ENCODE measurements at places on chromosomes 1 and 21. TPM values are rescaled to one million over a fixed set of nuclear protein-coding genes. Genes with fewer than 3 reads are reported as not detected.
A peak's percentile ranks its signal among the peaks of the same experiment; 100 is the strongest.

- DNase-seq: peak; percentile 7
- H3K27me3 ChIP-seq: 0 out of 2 replicates have a peak, but pooled peaks cover 3% of the 10 kb centered on the region
- H3K36me3 ChIP-seq: no peaks in the 10 kb centered on the region
- no peak overlapping the region for H3K4me3 ChIP-seq
- H3K27ac ChIP-seq: no peak overlapping the region
- H3K4me1 ChIP-seq: no peaks in the 10 kb centered on the region
These were observed 106.8 kb upstream of the CACHD1 start for GRCh38 chr1:64363111-64363510.

- peaks cover 25% of the 10 kb centered on the region for H3K36me3 ChIP-seq
- H3K27ac ChIP-seq: no peak overlapping the region
- no peaks in the 10 kb centered on the region for H3K4me1 ChIP-seq
- H3K4me3 ChIP-seq: no peak overlapping the region
- peak; percentile 76 for DNase-seq
- H3K27me3 ChIP-seq: no peaks in the 10 kb centered on the region
These were observed 22.8 kb upstream of the TARS2 start for GRCh38 chr1:150464422-150464826.

GRCh38 chr1:159172614-159173291 is 1.3 kb downstream of the CADM3 start:
- no peak overlapping the region for H3K4me3 ChIP-seq
- no peak for DNase-seq
- peaks cover 46% of the 10 kb centered on the region for H3K27me3 ChIP-seq
- H3K27ac ChIP-seq: no peak overlapping the region
- H3K36me3 ChIP-seq: no peaks in the 10 kb centered on the region
- no peaks in the 10 kb centered on the region for H3K4me1 ChIP-seq

DNA sequence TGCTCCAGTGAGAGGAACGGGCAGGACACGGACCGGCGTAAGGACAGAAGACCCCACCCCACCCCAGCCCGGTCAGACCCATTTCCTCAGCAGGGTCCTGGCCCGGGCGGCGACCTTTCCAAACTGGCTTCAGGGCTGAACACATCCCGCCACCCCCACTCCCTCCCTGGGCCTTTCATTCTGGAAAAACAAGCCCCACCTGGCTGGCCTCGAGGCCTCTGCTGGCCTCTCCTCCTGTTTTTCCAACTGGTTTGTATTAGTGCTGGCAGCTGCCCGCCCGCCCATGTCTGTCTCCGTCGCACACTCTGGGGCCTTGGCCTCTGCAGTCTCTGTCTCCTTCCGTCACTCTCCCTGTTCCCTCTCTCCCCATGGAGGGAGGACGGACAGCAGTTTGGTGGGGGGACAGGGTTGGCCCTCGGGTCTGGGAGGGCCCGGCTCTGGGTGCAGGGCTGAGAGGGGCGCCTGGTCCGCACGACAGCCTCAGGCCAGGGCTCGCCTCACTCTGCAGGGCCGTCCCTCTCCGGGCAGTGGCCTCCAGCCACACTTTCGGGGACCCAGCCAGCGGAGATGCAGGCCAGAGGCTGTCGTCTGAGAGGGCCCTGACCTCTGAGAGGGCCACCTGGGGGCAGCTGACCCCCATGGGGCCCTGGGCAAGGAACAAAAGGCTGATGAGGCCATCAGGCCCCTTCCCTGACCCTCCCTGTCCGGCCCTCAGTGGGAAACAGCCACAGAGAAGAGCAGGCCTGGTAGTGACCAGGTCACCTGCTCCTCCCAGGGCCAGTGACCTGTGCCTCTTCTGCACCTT is 1.5 kb upstream of the MXRA8 start:
- no peaks in the 10 kb centered on the region for H3K27me3 ChIP-seq
- H3K27ac ChIP-seq: peak overlapping the region; percentile 99
- peak; percentile 95 for DNase-seq
- H3K4me3 ChIP-seq: peak overlapping the region; percentile 94

GRCh38 chr1:226675715-226676357 is 63.2 kb downstream of the ITPKB start:
- DNase-seq: no peak
- no peaks in the 10 kb centered on the region for H3K36me3 ChIP-seq
- no peak overlapping the region for H3K27ac ChIP-seq
- no peak overlapping the region for H3K4me3 ChIP-seq
- H3K27me3 ChIP-seq: no peaks in the 10 kb centered on the region

- H3K27ac ChIP-seq: no peak overlapping the region
- 0 out of 2 replicates have a peak overlapping the region, but pooled peaks have one; percentile 72 for H3K4me3 ChIP-seq
- peaks cover 13% of the 10 kb centered on the region for H3K36me3 ChIP-seq
- H3K27me3 ChIP-seq: no peaks in the 10 kb centered on the region
- DNase-seq: no peak
These were observed 1.0 kb downstream of the PER3 start for GRCh38 chr1:7785108-7785507.

- peak overlapping the region; percentile 93 for H3K4me3 ChIP-seq
- H3K4me1 ChIP-seq: peaks cover 22% of the 10 kb centered on the region
- H3K36me3 ChIP-seq: no peaks in the 10 kb centered on the region
- peak; percentile 62 for DNase-seq
These were observed 67.2 kb downstream of the SLC35A3 start for GRCh38 chr1:100036718-100037655.

DNA sequence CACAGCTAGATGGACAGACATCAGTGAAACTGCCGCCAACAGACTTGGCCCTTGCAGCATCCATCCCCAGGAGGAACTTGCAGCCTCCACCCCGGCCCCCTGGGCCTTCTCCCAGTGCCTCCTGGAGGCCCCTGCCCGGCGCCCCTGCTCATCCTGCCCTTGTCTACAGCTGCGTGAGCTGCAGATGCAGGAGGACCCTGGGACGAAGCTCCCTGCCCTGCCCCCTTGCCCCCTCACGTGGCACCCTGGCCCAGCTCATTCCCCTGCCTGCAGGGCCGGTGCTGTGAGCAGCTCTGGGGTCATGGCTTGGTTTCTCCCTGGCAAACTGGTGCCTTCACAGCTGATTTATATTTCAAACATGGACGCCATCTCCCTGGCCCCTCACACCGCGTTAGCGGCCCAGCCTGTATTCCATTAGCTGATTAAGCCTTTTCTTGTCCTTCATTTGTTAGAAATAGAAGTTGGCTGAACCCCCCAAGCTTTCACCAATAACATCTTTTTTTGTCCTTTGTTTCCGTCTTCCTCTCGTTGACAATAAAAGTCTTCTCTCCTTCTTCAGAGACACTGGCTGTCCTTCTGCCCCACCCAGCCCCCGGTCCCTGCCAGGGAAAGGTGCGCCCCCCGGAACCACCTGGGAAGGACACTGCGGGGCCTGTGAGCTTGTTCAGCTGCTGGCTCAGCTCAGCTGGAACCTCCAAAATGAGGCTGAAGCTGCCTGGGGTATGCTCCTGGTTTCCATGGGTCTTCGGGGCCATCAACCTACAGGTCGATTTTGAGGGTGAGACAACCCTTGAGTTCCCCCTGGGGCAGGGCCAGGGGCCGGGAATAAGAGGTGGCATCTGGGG is 34.0 kb upstream of the SLC19A1 start:
- no peak overlapping the region for H3K4me3 ChIP-seq
- DNase-seq: no peak
- H3K27me3 ChIP-seq: peaks cover 12% of the 10 kb centered on the region

DNA sequence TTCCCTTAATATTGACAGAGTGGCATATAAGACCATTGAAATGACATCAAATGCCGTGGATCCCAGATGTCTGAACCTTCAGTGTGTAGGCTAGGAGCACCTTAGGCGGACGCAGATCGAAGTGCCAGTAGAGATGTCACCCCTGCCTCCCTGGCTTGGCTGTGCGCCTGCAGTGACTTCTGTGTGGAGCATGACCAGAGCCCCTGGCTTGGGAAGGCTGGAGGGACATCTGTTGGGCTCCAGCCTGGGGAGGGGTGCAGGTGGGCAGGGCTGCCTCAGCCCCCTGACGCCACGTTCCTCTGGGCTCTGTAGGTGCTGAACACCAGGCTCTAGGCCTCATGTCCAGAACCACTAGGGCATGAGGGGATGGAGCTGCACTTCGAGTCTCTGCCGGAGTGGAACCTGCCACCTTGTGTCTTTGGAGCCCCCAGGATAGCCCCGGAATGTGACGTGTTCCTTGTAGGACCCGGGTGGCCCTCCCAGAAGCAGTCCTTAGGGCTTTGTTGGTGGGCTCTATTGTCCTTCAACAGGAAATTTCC is 103.8 kb downstream of the ADARB1 start:
- no peaks in the 10 kb centered on the region for H3K27me3 ChIP-seq
- no peak overlapping the region for H3K27ac ChIP-seq
- H3K4me1 ChIP-seq: peaks cover 7% of the 10 kb centered on the region
- no peak overlapping the region for H3K4me3 ChIP-seq
- DNase-seq: no peak
- H3K36me3 ChIP-seq: peaks cover 8% of the 10 kb centered on the region

GRCh38 chr1:244047621-244048255 is 3.3 kb upstream of the ZBTB18 start:
- H3K27me3 ChIP-seq: no peaks in the 10 kb centered on the region
- H3K36me3 ChIP-seq: no peaks in the 10 kb centered on the region
- H3K27ac ChIP-seq: peak overlapping the region; percentile 79
- DNase-seq: peak; percentile 61
- H3K4me3 ChIP-seq: peak overlapping the region; percentile 83

- no peak overlapping the region for H3K27ac ChIP-seq
- H3K36me3 ChIP-seq: no peaks in the 10 kb centered on the region
- H3K4me3 ChIP-seq: no peak overlapping the region
- H3K4me1 ChIP-seq: no peaks in the 10 kb centered on the region
These were observed 494.5 kb upstream of the LRRC7 start for GRCh38 chr1:69073176-69073575.

GRCh38 chr21:28473530-28474220 is 519.0 kb downstream of the LTN1 start:
- peak; percentile 45 for DNase-seq
- H3K4me1 ChIP-seq: no peaks in the 10 kb centered on the region
- H3K4me3 ChIP-seq: no peak overlapping the region
- no peak overlapping the region for H3K27ac ChIP-seq

DNA sequence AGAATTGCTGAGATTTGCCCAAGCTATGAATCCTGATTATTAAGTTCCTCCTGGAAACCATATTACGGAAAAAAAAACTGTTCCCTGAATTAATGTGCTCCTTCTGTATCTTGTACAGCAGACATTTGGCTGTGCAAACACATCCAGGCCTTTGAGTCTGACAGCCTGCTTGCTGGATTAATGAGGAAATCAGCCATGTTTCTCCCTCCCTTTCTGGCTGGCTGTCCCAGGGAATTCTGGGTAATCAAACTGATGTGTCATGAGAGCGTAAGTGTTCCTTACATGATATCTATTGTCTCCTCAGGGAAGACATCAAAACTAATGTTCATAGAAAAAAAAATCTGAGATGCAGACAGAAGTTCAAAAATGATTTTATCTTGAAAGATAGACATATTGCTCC is 18.8 kb downstream of the PGBD5 start:
- H3K36me3 ChIP-seq: no peaks in the 10 kb centered on the region
- peak; percentile 12 for DNase-seq
- H3K27me3 ChIP-seq: peaks cover 6% of the 10 kb centered on the region
- H3K27ac ChIP-seq: no peak overlapping the region
- H3K4me3 ChIP-seq: no peak overlapping the region

DNA sequence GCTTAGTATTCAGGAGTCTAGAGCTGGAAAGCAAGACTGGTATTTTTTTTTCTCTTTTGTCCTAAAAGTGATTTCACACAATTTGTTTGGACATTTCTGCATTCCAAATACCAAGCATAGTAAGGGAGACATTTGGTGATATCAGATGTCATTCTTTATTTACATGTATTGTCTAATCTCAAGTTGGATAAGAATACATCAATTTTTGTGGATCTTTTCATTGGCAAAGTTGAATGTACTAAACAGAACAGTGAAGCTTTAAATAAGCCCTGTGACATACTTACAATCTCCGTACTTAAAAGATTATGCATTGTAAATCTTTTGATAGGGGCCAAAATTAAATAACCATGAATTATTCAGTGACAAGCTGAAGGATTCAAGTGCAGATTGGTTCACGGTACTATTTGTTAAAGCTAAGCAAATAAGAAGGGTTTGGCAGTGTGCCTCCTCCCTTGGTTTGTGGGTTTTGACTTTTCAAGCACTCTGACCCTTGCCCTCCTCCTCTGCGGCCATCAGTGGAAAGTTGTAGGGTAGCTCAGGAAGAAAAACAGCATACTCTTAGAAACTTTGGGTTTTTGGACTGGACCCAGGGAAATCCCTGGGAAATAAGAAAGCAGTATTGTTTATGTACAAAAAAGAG is 663.7 kb downstream of the ADGRL2 start:
- DNase-seq: no peak
- no peak overlapping the region for H3K4me3 ChIP-seq
- no peaks in the 10 kb centered on the region for H3K27me3 ChIP-seq
- H3K27ac ChIP-seq: no peak overlapping the region

GRCh38 chr21:34522284-34522683 is 10.3 kb upstream of the KCNE1 start:
- no peak overlapping the region for H3K27ac ChIP-seq
- no peak for DNase-seq
- H3K36me3 ChIP-seq: peaks cover 25% of the 10 kb centered on the region
- peaks cover 20% of the 10 kb centered on the region for H3K4me1 ChIP-seq

TLCD4 gene
- not detected for total RNA-seq

HJV gene
- not detected for total RNA-seq

CD34 gene
- total RNA-seq: not detected

ERVH48-1 gene
- not detected for total RNA-seq

RNF223 gene
- total RNA-seq: not detected

AMPD1 gene
- not detected for total RNA-seq

CYP2J2 gene
- not detected for total RNA-seq
